GM12891 (cell line): ENCODE measurements at places on chromosomes 1 and 21.
A peak's percentile ranks its signal among the peaks of the same experiment; 100 is the strongest.

GRCh38 chr1:222529916-222530315, 18.0 kb downstream of the HHIPL2 start:
- DNase-seq = no peak

DNA sequence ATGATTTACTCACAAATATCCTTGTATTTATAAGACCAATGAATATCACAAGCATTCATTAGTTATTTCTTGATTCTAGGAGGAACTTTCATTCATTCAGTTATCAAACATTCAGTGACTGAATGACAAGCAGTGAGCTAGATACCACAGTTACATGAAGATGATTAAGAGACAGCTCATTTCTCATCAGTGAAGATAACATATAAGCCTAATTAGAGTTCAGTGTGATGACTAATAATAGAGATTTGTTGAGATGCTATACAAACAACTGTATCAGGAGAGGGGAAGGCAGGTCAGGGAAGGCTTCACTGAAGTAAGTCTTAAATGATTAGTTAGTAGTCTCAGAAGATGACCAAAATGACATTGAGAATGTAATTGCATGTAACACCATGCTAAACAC, 14.6 kb upstream of the C1orf105 start:
- no peak for DNase-seq

- DNase-seq = no peak
These were observed at the start of gene C1QC for GRCh38 chr1:22643381-22643780. Gene C1QC (plus strand): TSS chr1:22643633. CDS start chr1:22644024, 391 bp downstream.

DNA sequence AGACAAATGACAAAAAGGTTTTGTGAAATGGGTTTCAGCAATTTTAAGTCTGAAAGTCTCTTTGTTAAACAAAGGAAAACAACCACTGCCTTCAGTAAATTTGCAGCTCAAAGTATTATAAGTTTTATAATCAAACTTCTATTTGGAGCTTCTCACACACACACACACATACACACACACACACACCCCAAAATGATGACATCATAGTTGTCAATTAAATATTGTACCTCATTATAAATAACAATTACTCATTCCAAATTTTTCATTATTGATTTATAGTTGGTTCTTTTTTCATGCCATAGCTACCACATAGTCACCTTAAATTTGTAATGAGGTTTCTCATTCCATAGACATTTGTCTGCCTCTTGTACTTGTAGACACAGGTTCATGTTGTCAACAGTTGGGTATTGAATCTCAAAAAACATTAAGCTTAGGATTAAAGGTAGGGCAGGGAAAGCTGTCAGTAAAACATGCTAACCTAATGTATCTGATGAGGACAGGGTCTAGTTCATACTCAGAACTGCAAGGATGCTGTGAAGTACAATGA, 2.4 kb upstream of the SERTAD4 start:
- DNase-seq = no peak

- no peak for DNase-seq
These were observed 60.4 kb upstream of the TNFSF4 start for GRCh38 chr1:173267453-173267945.

GRCh38 chr1:33609739-33610138, 137.3 kb downstream of the ZSCAN20 start:
- DNase-seq = no peak

GRCh38 chr1:164417016-164417704, 141.8 kb upstream of the PBX1 start:
- no peak for DNase-seq

DNA sequence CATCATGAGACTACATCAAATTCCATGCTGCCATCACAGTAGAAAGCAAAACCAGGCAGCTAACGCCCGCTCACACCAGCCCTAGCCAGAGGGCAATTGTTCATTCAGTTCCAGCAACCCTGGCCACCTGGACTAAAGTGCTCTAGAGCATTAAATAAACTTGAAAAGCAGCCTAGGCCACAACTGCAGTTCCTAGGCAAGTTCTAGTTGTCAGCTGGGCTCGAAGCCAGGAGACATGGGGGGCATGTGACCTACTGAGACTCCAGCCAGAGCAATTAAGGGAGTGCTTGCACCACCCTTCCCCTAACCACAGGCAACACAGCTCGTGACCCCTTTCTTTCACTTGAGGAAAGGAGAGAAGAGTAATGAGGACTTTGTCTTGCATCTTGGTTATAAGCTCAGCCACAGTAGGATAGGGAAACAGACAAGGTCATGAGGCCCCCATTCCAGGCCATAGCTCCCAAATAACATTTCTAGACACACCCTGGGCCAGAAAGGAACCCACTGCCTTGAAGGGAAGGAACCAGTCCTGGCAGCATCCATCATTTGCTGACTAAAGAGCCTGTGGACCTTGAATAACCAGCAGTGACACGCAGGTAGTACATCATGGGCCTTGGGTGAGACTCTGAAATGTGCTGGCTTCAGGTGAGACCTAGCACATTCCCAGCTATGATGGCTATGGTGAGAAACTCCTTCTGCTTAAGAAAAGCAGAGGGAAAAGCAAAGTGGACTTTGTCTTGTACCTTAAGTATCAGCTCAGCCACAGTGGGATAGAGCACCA, 77.0 kb downstream of the ZZZ3 start:
- no peak for DNase-seq

- DNase-seq = no peak
These were observed 7.9 kb downstream of the GPR3 start for GRCh38 chr1:27400082-27400962.

DNA sequence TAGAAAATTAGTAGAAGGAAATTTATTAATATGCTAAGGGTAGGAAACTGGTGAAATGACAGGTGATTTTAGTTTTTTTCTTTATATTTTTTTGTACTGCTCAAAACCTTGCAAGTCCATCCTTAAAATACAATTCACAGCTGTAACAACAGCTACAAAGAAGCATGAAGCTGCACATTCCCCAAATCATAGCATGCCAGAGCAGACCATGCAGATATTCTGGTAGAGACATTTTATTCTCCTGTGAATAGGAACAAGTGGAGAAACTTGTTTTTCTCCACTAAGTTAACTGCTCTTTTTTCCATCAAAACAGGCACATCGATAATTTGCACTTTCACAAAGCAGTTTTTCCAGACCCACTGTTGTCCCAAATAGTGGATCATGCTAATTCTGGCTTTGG, 1125.7 kb downstream of the BRINP3 start:
- no peak for DNase-seq

- no peak for DNase-seq
These were observed 38.5 kb downstream of the TGFB2 start for GRCh38 chr1:218383681-218384080.

- no peak for DNase-seq
These were observed 70.0 kb downstream of the IL23R start for GRCh38 chr1:67236277-67236676.

DNA sequence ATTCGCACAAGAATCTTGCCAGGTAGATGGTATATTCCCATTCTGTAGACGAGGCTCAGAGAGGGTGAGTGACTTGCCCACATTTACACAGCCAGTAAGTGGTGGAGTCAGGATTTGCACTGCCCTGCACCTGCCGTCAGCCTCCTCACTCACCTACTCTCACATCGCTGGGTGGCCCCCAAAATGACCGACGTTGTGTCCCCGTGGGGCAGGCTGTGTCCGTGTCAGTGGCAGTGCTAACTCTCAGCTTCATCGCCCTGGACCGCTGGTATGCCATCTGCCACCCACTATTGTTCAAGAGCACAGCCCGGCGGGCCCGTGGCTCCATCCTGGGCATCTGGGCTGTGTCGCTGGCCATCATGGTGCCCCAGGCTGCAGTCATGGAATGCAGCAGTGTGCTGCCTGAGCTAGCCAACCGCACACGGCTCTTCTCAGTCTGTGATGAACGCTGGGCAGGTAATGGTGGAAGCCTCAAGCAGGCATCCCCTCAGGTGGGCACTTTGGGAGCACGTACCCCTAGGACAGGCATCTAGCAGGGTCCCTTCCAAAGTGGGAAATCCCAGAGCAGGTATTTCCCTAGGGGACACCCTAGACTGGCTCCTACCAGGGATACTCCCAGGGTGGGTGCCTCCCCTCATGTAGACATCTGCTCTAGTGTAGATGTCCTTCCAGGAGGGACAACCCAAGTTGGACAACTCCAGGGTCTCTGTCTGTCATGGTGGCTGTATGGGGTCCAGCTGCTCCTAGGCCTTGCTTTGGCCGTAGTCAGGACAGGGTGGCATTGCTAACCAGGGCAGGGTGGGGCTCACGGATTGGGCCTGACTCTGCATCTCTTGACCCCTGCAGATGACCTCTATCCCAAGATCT, 3.4 kb downstream of the HCRTR1 start:
- no peak for DNase-seq

- DNase-seq = no peak
These were observed 94.7 kb upstream of the NRIP1 start for GRCh38 chr21:15159382-15160020.

DNA sequence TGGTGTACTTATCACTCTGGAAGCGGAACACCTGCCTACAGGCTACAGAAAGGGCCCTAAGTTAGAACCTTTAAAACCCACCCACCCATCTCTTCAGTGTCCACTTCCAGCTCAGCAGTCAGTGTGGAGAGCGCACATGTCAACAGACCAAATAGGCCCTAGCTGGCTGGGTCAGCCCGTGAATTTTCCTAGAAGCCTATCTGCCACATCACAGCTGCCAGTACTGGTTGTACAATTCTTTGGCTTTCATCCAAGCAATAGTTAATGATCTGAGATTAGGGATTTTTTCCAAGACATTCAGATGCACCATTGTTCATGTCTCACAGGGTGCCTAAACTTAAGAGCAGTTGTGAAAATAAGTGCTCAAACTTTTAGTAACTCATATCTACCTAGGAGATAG, 197.1 kb downstream of the KCNK2 start:
- DNase-seq = no peak

GRCh38 chr1:179510038-179510437, 65.7 kb downstream of the NPHS2 start:
- no peak for DNase-seq

DNA sequence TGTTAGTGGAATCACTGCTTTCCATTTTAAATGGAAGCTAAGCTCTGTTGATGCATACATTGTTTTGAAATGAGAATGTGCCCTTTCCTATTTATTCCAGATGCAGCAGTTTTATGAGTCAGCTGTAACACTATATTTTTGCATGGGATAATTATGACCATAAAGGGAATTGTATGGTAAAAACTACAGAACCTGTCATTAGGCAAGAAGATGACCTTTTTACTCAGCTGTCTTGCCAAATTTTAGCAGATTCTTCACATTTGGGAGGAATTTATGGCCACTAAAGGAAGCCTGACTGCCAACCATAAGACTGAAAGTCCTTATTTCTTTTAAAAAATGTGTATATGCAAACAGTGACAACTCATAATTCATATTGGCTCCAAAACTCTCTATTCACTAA, 356.3 kb upstream of the PRMT6 start:
- DNase-seq = no peak

GRCh38 chr1:5709976-5710375, 282.2 kb downstream of the NPHP4 start:
- no peak for DNase-seq

- DNase-seq = no peak
These were observed 120.3 kb downstream of the ZBTB18 start for GRCh38 chr1:244171241-244171985.

DNA sequence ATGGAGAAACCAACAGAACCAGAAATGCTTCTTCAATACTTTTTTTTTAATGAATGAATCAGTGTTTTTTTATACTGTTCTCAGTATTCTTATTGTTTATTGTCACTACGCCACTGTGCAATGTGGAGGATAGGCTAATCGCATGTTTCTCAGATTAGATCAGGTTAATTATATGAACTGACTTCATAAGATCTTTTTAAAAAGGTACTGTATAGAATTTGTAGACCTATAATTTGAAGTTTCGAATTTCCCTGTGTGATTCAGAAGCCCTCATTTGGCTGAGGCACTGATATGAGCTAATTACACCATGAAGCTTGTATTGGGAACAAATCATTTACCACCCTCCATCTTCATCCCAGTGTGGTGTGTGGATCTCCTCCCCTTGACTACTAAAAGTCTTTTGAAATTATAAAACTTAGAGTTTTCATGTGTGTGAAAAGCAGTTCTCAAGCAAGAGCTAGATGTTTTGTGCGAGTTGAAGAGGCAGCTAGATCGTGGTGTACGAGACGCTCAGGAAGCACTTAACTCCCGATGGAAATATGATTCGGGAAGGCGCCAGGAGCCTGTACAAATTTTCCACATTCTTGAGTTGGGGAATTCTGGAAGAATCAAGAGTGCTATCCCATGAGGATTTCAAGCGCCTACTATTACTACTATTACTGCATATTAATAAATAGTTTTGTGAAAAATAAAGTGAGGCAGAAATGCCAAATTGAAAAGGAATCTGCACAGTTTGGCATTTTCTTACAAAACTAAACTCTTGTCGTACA, 52.1 kb upstream of the KCNE2 start:
- no peak for DNase-seq

GRCh38 chr1:171581766-171582165, 40.3 kb upstream of the MYOCOS start:
- no peak for DNase-seq

DNA sequence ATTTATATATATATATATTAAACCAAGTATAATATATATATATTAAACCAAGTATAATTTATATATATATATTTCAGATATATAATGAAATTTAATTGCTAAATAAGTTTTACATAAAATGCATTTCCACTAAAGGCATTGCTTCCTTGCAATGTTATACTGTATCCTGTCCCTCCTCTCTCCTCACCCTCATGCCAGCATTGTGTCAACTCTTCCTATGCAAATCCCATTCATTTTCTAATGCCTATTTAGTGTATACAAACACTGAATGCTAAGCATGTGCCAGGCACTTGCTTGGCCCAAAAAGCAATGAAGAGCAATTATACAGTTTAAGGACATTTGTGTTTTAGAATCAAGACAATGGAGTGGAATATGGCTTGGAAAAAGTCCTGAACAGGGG, 71.7 kb upstream of the PRMT6 start:
- no peak for DNase-seq

GRCh38 chr1:12183095-12183794, 16.5 kb downstream of the TNFRSF1B start:
- DNase-seq = no peak

- DNase-seq = peak; percentile 93
These were observed at the start of gene APH1A for GRCh38 chr1:150268705-150269403. Gene APH1A (minus strand): TSS chr1:150269016. CDS start chr1:150268810, 206 bp downstream.

GRCh38 chr1:228407106-228408040, 738 bp upstream of the TRIM11 start:
- DNase-seq = no peak

GRCh38 chr1:67773462-67773861, 59.8 kb downstream of the GNG12 start:
- DNase-seq = no peak

DNA sequence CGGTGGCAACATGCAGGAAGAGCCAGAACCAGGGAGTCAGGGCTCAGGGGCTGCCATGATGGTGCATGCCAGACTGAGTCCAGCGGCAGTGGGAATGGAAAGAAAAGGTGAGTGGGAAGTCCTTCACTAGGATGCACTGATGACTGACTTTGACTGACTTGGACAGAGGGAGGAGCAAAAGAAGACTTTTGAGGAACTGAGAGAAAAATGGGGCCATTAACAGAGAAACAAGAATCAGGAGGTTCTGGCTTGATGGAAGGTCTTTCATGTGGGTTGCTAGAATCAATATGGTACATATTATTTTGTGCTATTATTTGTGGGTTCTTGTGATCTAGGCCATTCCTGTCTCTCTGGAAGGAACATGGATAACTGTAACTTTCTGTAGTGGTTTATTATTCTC, 454.6 kb upstream of the PROX1 start:
- DNase-seq = no peak
